ENCODE measurements at places on chromosomes 5 and 9.
A peak's percentile ranks its signal among the peaks of the same experiment; 100 is the strongest.

DNA sequence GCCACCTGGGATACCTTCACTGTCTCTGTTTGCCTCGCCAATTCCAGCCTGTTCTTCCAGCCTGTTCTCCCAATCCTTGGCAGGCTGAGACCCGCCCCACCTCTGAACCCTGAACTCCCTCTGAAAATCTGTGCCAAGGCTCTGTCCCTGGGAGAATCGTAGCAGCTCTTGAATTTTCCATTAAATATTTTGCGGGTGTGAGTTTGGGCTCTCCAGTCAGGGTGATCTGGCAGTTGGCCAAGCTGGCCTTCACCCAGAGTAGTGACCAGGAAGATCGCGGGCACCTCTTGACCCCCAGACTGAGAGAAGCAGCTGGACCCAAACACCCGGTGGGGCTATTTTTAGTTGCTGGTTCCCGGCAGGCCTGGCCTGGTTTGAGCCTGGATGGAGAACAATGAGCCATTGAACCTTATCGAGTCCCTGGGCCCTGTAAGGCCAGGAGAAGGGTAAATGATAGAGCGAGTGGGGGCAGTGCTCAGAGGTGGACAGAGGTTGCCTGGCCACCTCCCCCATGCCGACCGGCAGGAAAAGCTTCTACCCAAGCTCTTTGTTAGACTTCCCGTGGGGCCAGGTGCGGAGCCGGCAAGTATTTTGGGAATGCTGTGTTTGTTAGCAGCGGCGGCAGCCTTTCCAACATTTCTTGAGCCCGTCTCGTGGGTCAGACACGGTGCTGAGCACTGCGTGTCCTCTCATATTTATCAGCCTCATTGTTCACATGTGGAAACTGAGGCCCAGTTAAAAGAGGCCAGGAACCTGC lies 146.2 kb downstream of the RGS3 start:
- peaks cover 27% of the 10 kb centered on the region for H3K4me1 ChIP-seq
- H3K36me3 ChIP-seq: no peaks in the 10 kb centered on the region
- no peak overlapping the region for H3K4me3 ChIP-seq

DNA sequence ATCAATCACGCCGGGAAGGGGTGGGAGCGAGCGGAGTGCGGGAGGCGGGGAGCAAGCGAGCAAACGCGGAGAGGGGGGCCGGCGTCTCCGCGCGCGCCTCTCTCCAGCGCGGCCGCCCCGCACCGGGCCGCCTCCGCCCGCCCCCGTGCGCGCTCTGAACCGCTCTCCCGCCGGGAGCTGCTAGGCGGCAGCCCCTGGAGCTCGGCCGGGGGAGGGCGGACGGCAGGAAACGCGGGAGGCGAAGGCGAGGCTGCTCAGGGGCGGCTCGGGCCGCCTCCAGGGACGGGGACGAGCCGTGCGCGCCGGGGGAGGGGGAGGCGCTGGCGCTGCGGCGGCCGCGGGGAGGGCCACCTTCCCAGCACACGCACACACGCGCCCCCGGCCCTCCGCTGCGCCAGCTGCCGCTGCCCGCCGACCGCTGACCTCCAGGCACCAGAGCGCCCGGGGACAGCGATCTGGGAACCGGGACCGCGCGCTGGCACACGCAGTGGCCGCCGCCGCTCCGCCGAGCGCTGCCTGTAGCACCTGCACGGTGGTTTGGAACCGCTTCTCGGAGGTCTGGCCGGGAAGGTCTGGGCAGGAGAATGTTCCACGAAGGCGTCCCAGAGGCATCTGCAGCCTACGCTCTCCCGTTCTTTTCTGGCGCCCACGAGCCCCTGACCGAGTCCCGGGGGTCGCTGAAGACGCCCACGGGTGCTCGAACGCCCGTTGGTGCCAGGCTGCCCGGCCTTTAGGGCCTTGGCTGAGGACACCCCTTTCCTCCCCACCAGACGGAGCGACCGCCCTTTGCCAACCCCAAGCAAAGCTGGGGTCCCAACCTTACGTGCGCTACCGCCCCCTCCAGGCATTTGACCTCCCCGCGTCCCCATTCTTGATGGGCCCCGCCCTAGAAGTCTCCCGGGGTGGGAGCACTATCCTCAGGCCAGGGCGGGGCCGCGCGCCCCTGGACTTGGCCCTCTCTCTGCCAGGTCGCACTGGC lies at the start of gene GABBR2:
TSS of gene GABBR2 (minus strand) at position 3 of the 979 bp plus-strand sequence. CDS start 198 bp downstream, outside the sequence.
- H3K4me3 ChIP-seq: peak within 1 kb of the TSS; percentile 30
- no peaks in the 10 kb centered on the region for H3K36me3 ChIP-seq
- no peak within 1 kb of the TSS for H3K27ac ChIP-seq
- peaks cover 16% of the 10 kb centered on the region for H3K4me1 ChIP-seq
- no peaks in the 10 kb centered on the region for H3K27me3 ChIP-seq

DNA sequence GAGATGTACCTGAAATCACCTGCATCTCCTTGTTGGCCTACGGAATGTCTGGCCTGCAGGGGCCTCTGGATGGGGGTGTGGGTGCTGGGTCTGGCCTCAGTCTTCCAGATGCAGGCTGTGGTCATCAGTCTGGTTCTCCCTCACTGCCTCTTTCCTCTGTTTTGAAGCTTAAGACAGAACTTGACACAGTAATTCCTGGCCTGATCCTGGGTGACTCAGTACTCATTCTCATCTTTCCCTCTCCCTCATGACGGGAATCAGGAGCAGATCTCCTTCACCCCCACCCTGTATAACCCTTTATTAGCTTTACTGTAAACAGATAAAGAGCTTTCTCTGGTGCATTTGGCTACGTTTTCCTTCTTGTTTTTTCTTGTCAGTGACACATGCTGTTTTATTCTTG lies 89.3 kb upstream of the ADAMTS16 start:
- no peaks in the 10 kb centered on the region for H3K4me1 ChIP-seq
- H3K4me3 ChIP-seq: no peak overlapping the region
- no peaks in the 10 kb centered on the region for H3K36me3 ChIP-seq
- no peaks in the 10 kb centered on the region for H3K27me3 ChIP-seq
- DNase-seq: no peak

GRCh38 chr5:76545184-76545583 lies 78.0 kb downstream of the F2RL2 start:
- no peaks in the 10 kb centered on the region for H3K36me3 ChIP-seq
- H3K27me3 ChIP-seq: no peaks in the 10 kb centered on the region
- H3K4me1 ChIP-seq: peaks cover 27% of the 10 kb centered on the region
- no peak overlapping the region for H3K4me3 ChIP-seq

DNA sequence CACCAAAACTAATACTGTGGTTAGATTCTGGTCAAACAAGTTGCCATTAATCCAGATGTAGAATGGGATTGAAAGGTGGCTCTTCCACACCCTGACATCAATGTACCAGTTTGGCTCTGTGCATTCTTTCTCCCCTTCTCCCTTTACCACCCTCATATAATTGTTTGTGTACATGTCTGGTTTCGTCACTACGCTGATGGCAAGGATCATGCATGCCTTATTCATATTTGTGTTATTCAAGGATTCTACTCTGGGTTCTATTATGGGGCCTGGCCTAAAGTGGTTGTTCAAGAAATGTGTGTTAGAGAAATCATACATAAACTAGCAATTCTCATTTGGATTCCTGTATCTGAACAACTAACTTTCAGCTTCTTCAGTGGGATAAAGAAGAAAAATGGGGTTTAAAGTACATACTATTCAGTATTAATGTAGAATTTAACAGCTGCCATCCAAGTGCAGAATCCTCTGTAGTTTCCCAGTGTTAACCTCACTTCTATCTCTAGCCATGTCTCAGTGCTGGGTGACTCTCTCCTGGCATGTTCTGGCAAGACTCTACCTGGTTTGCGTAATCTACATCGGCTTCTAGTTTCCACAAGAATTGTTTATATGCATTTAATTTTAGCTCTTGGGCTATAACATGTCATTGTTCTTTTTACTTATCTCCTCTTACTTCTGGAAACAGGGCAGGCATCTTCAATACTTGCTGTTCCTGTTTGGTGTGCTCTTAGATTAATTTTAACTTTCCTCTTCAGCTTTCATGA lies 27.9 kb upstream of the CDKN2B start:
- peaks cover 27% of the 10 kb centered on the region for H3K4me1 ChIP-seq
- H3K4me3 ChIP-seq: no peak overlapping the region
- H3K27ac ChIP-seq: peak overlapping the region; percentile 9
- H3K36me3 ChIP-seq: no peaks in the 10 kb centered on the region
- DNase-seq: no peak
- H3K27me3 ChIP-seq: no peaks in the 10 kb centered on the region

- no peak for DNase-seq
- H3K36me3 ChIP-seq: no peaks in the 10 kb centered on the region
- H3K27ac ChIP-seq: peak overlapping the region; percentile 78
- no peaks in the 10 kb centered on the region for H3K27me3 ChIP-seq
- H3K4me1 ChIP-seq: peaks cover 25% of the 10 kb centered on the region
These were observed 793 bp upstream of the PKD2L2 start for GRCh38 chr5:137888466-137888862.

DNA sequence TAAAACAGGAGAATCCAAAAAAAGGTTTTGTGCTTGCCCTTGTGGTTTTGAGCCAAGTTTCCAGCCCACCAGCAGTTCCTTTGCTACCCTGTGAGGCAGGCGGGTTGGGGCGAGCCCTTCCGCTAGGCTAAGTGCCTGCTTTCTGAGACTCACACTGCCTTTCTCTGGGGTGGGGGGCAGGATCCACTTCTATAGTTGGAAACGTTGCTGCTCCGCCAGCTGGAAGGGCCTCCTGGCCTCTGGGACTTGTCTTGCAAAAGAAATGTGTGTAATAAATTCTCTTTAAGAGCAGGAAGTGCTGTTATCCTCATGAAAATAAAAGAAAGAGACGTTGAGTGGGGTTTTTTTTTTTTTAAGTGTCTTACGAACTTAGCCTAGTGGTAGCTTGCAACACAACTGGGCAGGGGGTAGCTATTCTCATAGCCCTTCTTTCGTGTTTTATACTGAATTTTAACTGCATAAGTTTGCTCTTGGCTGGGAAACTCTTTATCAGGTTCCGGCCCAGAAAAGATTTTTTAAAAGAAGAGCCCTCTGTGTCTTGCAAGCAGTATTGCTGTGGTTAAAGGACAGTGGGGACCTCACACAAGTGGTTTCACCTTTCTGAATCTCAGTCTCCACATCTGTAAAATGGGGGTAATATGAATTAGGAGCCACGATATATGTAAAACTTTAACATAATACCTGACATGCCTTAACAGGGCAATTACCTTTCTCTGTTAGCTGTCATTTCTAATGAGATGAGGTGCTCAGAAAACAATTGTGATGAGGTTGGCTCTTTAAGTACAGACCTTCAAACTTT lies 19.8 kb downstream of the JADE2 start:
- no peak for DNase-seq
- no peak overlapping the region for H3K4me3 ChIP-seq
- peak overlapping the region; percentile 56 for H3K27ac ChIP-seq

- H3K27me3 ChIP-seq: no peaks in the 10 kb centered on the region
- peak; percentile 84 for DNase-seq
- H3K27ac ChIP-seq: peak overlapping the region; percentile 10
- H3K36me3 ChIP-seq: no peaks in the 10 kb centered on the region
- H3K4me1 ChIP-seq: peaks cover 44% of the 10 kb centered on the region
- H3K4me3 ChIP-seq: no peak overlapping the region
These were observed 53.9 kb downstream of the COL15A1 start for GRCh38 chr9:98997604-98998003.

DNA sequence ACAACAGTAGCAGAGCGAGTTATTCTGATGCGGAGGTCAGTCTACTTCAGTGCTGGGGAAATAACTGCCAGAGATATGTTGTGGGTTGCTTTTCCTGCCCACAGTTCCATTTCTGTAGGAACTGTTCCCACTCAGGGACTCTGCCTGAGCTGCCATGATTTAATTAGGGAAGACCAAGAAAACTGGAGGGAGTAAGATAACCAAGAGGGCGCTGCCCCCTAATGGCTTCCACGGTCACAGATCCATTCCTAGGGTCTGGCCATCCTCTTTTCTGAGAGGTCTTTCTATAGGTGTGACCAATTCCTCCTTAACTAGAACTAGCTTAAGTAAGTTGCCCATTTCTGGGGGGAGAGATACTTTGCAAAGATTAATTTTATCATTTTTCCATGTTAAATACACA lies 125.9 kb downstream of the APBA1 start:
- no peak overlapping the region for H3K27ac ChIP-seq
- H3K4me3 ChIP-seq: no peak overlapping the region
- DNase-seq: no peak

DNA sequence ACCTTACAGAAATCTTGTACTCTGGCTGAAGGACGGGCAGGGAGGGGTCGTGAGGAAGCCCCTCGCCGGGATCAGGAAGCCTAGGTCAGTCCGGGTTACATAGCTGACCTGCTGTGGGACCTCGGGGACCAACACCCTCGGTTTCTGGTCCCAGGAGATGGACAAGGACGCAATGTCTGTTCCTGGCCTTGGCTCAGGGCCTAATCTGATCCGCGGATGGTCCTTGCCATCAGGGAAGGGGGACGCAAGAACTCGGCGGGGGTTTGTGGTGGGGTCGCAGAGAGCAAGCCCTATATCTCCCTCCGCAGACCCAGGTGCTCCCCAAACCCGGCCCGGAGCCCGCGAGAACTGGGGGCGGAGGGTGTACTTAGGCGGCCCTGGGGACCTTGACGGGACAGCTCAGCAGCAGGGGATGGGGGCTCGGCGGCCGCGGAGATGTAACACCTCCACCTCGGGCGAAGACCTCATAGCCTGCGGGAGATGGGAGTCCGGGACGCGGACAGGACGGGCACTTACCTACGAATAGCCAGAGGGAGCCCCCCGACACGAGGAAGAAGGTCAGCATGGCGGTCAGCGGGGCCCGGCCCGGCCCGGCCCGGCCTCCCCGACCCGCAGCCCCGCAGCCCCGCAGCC lies 353 bp downstream of the ACSL6 start:
- peaks cover 15% of the 10 kb centered on the region for H3K4me1 ChIP-seq
- H3K27ac ChIP-seq: no peak overlapping the region
- peaks cover 7% of the 10 kb centered on the region for H3K27me3 ChIP-seq

- no peak overlapping the region for H3K27ac ChIP-seq
- DNase-seq: no peak
- no peak overlapping the region for H3K4me3 ChIP-seq
- no peaks in the 10 kb centered on the region for H3K36me3 ChIP-seq
These were observed 36.2 kb downstream of the UBE2QL1 start for GRCh38 chr5:6484899-6485298.

GRCh38 chr5:673161-673830 lies 19.9 kb downstream of the TPPP start:
- H3K27ac ChIP-seq: no peak overlapping the region
- no peaks in the 10 kb centered on the region for H3K27me3 ChIP-seq
- DNase-seq: no peak
- peaks cover 39% of the 10 kb centered on the region for H3K4me1 ChIP-seq
- H3K4me3 ChIP-seq: peak overlapping the region; percentile 4

Data from vagina (tissue), 2 donors.